Activated naive CD4-positive, alpha-beta T cell (primary cell): ENCODE measurements at places on chromosomes 2 and 18.

DNA sequence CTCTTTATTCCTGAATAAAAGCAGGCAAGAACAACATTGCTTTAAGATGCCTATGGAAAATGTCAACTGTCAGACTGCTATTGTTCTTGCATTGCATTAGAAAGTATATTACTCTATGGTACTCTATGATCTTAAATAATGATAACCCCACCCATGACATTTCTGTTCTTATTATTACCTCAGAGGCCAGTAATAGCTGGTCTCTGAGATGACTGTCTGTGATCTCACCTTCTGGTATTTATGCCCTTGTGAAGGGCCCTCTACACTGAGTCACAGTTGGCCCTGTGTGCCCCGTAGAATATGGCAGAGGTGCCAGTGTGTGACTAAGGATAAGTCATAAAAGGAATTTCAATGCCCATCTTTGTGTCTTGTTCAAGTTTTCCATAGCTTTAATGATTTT lies 61.0 kb downstream of the SPP2 start:
- no peak for DNase-seq

- no peak for DNase-seq
Measured at GRCh38 chr2:24711865-24712264, 81.3 kb downstream of the PTRHD1 start.

GRCh38 chr2:157489983-157490382 lies 46.1 kb upstream of the CYTIP start:
- no peak for DNase-seq

- no peak for DNase-seq
Measured at GRCh38 chr2:158647436-158648231, 147.5 kb upstream of the DAPL1 start.

DNA sequence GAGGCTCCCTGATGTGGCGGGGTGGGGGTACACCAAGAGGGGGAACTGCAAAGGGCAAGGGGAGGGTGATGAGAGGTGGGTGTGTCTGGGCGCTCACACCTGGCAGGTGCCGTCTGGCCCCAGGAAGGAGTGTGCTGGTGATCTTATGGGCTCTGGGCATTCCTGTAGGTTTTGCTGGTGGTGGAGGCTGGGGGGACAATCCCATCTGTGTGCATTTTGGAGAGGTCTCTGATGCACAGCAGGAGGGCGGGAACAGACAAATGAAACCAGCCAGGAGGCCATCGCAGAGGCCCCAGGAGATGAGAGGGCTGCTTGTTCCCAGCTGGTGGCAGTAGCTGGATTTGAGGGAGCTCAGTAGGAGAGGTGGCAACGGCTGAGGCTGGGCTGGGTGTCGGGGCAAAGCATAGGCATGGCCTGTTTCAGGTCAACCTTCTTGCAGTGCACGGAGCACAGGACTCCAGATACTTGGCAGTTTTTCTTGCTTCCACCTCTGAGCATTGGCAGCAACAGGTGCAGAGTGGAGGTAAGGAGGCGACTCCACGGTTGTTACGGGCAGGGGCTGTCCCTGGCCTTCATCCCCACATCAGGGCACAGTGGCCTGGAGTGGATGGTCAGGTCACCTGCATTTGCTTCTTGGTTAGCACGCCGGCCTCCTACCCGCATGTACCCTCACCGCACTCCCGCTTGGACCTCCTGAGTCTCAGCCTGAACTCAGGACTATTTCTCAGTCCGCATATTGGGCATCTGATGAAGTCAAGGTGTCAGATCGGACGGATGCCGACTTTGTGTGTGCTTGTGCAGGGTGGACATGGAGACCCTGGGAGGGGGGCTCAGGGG lies 194.2 kb upstream of the HDAC4 start:
- no peak for DNase-seq

GRCh38 chr2:236498369-236498768 lies 71.3 kb upstream of the ACKR3 start:
- no peak for DNase-seq

- no peak for DNase-seq
Measured at GRCh38 chr2:66443186-66443978, 8.5 kb downstream of the MEIS1 start.

- DNase-seq = no peak
Measured at GRCh38 chr2:28011322-28011737, 120.8 kb downstream of the BABAM2 start.

GRCh38 chr2:160989778-160990177 lies 170.4 kb upstream of the TANK start:
- no peak for DNase-seq

GRCh38 chr18:35095983-35096676 lies 54.9 kb downstream of the MAPRE2 start:
- no peak for DNase-seq

- DNase-seq = no peak
Measured at GRCh38 chr2:26988058-26988860, 17.8 kb downstream of the MAPRE3 start.

DNA sequence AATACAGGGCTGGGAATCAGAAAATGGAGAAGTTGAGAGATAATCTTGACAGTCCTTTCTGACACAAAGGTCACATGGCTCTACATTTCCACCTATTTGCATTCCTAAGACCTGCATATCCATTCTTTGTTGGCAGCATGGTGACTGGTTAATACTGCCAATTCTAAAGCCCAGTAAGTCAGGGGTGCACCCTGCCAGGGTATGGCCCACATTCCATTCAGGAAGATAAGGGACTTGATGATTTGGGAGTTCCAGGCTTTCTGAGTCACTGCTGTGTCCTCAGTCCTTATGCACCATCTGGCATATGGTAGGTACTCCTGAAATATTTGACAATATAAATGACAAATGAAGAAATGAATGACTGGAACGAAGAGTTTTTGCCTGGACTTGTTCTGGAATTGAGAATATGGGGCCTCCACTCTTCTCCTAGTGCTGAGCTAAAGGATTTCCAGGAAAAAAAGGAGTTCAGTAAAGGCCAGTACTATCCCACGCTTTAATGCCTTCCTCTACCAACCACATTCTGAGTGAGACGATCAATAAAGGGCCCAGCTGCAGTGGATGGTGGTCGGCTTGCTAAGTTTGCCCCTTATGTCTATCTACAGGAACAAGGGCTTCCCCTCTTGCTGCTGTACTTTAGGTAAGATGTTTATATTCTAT lies 31.7 kb upstream of the EIF2AK3 start:
- DNase-seq = no peak

GRCh38 chr2:149033716-149034115 lies 4.8 kb upstream of the LYPD6B start:
- no peak for DNase-seq

- DNase-seq = no peak
Measured at GRCh38 chr18:22320771-22321170, 96.9 kb downstream of the CTAGE1 start.
